ENCODE measurements at places on chromosomes 6 and 20.
A peak's percentile ranks its signal among the peaks of the same experiment; 100 is the strongest.

- DNase-seq = no peak
These were observed 1.5 kb upstream of the CRIP3 start for GRCh38 chr6:43310134-43310533.

DNA sequence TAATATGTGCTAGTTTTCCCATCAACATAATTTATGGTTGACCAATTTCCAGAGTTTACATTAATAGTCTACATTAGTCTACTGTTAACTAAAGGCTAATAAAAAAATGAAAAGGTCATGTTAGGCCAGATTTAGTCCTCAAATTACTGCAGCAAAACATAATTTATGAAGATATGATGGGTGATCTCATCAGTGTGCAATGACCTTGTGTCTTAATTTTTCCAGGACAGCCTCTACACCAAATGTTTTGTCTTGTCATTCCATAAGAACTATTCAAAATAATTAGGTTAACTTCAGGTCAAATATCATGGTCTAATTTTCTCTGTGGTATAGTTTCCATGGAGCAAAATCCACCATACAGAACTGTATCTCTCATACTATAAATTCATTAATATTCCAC, 234.2 kb downstream of the COL12A1 start:
- no peak for DNase-seq

GRCh38 chr6:149854532-149854931, 9.6 kb downstream of the LRP11 start:
- DNase-seq = no peak

DNA sequence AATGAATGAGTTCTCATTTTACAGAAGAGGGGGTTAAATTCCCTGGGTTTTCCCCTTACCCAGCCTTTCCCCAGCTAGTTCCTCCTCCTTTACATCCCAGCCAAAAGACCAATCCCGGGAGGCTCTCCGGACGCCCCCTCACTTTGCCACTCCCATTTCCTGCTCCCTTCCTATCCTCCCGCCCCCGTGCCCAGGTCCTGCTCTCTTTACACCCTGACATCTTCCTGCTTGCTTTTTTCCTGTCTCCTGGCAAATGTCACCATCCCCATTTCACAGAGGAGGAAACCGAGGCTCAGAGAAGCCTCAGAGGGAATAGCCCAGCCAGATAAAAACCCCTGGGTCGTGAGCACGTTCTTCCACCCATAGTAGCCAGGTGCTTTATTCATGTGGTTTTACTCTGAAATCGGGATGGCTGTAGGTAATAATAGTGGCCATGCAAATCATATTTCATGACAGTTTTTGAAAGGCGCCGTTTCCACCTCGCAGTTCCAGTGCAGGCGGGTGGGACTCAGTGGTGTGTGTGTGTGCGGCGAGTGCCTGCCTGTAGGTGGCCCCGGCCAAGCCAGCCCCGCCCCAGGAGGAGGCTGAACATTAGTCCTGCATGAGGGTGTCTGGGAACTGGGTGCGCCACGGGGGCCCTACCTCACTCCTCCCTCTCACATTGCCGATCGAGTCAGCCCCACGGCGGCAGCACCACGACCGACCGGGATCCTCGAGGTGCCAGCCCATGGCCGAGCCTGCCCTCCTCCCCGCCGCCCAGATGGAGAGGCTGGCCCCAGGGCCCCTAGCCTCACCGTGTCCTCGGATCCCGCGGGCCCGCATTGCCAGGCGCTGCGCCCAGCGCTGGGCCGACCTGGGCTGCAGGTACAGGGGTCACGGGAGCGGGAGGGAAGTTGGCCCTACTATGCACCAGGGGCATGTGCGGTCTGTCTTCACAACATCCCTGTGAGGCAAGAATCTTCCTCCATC, at the start of gene ARHGAP40:
ARHGAP40 (plus strand) TSS at position 594 of the 969 bp plus-strand sequence.
- no peak for DNase-seq

DNA sequence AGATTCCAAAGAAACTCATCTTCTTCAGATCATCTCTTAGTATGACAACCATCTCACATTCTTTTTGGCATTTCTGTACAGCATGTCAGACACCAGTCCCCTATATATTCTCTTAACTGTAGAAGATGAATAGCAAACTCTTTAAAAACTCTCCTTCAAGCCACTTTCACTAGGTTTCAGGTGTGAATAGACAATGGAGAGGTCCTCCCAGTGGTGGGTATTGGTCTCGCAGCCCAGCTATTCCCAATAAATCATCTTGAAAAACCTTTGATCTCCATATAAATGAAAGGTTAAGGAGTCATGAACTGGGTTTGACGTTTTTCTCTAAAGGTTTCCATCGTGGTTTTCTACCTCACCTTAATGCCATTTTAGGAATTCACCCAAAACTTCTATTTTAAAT, 180.0 kb downstream of the GJA1 start:
- no peak for DNase-seq

DNA sequence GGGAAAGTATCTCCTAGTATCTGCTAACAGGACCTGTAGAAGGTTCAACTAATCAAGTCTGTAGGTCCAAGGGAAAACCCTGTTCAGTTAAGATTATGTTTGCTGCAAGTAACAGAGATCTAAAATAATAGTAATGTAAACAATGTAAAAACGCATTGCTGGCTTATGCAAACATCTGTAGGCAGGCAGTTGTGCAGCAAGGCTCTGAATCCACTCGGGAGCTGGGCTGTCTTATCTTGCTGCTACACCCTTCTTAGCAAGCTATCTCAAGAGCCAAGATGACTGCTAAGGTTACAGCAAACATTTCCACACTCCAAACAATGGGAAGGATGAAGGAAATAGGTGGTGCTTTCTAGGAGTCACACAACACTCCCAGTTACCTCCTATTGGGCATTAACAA, 397.3 kb upstream of the NRSN1 start:
- DNase-seq = no peak

DNA sequence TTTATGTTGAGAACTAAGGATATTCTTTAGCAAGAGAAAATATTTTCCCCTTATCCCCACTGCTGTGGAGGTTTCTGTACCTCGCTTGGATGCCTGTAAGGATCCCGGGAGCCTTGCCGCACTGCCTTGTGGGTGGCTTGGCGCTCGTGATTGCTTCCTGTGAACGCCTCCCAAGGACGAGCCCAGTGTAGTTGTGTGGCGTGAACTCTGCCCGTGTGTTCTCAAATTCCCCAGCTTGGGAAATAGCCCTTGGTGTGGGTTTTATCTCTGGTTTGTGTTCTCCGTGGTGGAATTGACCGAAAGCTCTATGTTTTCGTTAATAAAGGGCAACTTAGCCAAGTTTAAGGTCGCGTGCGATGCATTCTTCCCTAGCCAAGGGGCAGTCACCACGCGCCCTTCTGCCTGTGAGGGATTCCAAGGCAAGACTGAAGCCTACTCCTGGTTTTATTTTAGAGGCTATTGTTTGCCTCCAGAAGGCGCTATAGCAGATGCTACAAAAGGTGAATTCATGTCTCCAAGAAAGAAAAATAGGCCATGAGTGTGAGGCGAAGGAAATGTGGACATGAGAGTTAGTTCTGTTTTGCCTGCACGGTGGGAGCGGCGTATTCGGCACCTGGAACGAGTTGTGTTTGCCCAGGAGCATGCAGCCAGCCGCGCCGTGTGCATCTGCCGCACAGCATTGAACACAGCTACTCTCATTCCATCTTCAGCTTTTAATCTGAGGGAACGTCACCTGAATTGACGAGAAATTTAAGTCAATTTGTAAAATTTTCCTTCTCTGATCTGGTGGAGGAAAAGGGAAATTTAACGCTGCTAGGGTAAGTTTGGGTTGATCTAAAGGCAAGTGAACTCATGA, 40.3 kb upstream of the IRF4 start:
- DNase-seq = no peak

DNA sequence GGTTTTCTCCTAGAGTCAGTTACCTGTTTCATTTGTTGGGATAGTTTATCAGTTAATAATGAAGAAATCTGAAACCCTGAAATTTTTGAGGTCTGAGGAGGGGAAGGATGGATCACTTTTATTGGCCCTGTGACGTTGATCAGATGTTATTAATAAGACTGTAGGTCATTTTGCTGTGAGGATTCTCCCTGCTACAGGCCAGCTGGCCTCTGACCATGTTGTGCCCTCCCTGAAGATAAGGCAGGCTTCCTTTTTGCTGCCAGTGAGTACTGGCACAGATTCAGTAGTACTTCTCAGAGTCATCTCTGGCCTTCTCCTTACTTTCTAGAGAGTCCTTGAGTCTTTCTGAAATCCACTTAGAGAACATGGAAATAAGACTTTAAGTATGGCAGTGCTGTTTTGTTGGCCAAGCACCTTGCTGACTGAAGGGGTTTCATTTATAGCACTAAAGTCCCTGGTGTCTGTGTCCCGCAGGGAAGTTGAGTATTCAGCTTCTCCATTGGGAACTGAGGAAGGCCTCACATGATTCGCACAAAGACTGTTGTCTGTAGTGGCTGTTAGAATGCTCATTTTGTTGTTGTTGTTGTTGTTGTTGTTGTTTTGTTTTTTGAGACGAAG, 202.6 kb downstream of the DTNBP1 start:
- no peak for DNase-seq

GRCh38 chr20:33444797-33445560, 1.4 kb upstream of the SNTA1 start:
- peak; percentile 42 for DNase-seq

DNA sequence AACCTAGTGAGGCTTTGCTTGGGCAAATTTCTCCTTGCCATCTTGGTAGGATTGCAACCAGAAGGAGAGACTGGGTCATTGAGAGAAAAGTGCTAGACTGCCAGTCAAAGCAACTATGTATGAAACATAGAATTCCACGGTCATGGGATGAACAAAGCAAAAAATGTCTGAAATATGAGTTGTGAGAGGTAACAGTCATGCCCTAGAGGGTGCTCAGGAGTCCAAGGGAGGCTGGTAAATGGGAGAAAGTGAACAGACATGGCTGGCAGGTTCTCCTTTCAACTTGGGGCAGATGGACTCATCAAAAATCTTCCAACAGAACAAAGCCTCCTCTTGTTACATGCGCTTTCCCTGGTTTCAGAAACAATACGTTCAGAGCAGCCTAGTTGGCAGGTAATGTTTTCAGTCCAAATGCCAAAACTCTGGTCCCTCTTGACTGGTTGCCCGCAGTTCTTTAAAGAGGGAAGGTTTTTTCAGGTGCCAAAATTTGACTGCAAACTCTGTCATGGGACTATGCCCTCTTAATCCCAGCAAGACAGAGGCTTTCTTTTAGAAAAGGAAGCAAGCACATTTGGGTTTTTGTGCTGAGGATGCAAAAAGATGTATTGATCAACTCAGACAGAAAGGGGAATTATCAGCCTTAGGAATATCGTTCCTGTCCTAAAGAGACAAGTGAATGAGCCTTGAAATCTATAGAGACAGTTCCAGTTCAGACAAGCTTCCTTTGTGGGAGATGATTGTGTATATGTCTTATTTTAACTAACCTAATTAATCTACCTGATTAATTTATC, 68.5 kb upstream of the SASH1 start:
- DNase-seq = no peak

All from CD4-positive, alpha-beta T cell treated with Interferon alpha-2 for 1 hour (primary cell).